ENCODE measurements at places on chromosomes 2 and 18. TPM values are rescaled to one million over a fixed set of nuclear protein-coding genes. Genes with fewer than 3 reads are reported as not detected.

GRCh38 chr18:43664487-43665008 is 387.3 kb upstream of the SYT4 start:
- no peak for DNase-seq

GRCh38 chr2:183242937-183243336 is 118.7 kb downstream of the NUP35 start:
- no peak for DNase-seq

DNA sequence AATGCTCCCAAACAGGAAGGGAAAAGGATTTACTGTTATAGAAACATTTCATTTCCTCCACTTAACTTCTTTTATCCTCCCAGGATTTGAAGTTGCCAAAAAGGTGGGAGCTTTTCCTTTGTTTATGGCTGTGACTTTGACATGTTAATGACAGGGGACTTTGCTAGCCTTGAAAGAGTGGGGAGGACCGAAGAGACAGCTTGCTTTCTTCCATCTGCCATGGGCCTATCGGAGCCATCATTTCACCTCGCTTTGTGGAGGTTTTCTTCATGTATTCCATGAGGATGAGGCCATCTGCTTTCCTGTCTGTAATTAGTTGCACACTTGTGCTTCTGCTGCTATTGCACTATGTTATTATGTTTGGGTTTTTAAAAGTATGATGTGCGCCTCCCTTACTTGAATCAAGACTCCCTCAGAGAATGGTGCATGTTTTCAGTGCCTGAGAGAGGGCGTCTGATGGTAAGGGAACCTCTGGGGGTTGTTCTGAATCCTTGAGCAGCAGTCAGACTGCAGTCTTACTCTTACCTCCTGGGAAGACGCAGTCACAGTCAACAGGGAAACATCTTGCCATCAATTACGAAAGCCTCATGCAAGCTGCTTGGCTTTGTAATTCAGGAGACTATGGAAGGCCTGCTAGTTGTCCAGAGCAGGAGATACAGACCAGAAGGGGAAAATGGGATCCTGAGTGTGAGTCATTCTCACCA is 173.3 kb upstream of the MGAT5 start:
- DNase-seq, result no peak

DNA sequence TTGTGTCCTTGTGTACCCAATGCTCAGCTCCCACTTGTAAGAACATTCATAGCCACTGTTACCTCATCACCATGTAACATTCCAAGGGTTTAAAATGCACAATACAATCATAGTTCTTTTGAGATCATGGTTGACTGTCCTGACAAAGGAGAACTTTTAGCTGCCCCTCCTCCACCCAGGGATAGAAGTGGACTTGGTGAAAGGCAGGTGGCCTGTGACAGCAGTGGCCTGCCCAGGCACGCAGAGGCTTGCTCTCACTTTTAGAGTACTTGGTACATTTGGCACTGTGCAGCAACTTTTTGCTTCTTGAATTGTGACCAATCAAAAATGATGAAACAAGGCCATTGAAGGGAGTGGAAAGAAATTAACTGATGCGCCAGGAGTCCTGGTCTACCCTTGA is 108.7 kb downstream of the ANKRD44 start:
- no peak for DNase-seq

- DNase-seq, result no peak
Measured at GRCh38 chr2:191951376-191951775, 104.5 kb upstream of the CAVIN2 start.

DNA sequence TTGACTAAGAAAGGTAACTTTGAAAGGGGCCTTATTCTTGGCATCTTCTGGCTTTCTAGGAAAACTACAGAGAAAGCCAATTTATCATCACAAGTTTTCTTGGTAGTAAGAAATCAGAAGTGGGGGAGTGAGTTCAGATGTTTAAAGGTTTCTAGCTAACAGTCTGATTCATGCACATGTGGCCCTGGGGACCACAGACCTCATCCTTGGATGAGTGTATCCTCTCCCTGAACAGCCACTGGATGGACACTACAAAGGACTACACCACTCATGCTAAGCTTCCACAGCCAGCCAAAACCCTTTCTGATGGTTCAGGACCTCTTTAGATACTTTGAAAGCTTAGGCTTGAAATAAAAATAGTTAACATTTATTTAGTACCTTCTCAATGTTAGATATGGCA is 218.3 kb upstream of the STK17B start:
- no peak for DNase-seq

- DNase-seq, result no peak
Measured at GRCh38 chr18:74434466-74434865, 22.6 kb downstream of the DIPK1C start.

GRCh38 chr2:101151859-101152271 is 683 bp upstream of the TBC1D8 start:
- no peak for DNase-seq

- no peak for DNase-seq
Measured at GRCh38 chr2:197131558-197131855, 179.1 kb downstream of the ANKRD44 start.

DNA sequence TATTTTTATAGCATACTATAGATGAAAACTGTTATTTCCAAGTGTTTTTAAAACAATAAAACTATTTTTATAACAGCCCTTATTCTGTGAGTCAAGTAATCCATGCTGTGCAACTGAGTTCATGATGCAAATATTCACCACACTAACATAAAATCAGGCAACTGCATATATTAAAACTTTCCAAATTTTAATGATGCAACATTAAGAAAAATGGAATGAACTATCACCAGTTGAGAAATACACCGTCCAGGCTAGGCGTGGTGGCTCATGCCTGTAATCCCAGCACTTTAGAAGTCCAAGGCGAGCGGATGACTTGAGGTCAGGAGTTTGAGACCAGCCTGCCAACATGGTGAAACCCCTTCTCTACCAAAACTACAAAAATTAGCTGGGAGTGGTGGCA is 114.5 kb downstream of the CDH2 start:
- no peak for DNase-seq

DNA sequence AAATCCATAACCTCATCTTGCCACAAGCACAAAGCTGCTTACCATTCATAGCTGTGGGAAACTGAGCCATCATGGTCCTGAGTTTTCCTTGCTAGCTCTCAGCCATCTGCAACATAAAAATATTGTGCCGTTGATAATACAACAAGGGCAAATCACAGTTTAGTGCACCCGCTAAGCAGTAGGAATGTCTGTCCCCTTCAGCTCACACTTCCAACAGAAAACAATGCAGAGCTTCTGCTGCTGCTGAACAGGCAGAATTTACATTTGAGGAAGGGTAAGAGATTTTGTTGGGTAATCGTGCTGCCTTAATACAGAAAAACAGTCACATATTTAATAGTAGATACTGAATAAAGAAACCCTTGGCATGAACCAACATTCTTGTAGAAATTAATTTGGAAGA is 32.3 kb downstream of the ITSN2 start:
- no peak for DNase-seq

- no peak for DNase-seq
Measured at GRCh38 chr2:144631636-144632035, 111.7 kb upstream of the ZEB2 start.

GRCh38 chr2:168858146-168858545 is 32.1 kb downstream of the SPC25 start:
- DNase-seq, result no peak

DNA sequence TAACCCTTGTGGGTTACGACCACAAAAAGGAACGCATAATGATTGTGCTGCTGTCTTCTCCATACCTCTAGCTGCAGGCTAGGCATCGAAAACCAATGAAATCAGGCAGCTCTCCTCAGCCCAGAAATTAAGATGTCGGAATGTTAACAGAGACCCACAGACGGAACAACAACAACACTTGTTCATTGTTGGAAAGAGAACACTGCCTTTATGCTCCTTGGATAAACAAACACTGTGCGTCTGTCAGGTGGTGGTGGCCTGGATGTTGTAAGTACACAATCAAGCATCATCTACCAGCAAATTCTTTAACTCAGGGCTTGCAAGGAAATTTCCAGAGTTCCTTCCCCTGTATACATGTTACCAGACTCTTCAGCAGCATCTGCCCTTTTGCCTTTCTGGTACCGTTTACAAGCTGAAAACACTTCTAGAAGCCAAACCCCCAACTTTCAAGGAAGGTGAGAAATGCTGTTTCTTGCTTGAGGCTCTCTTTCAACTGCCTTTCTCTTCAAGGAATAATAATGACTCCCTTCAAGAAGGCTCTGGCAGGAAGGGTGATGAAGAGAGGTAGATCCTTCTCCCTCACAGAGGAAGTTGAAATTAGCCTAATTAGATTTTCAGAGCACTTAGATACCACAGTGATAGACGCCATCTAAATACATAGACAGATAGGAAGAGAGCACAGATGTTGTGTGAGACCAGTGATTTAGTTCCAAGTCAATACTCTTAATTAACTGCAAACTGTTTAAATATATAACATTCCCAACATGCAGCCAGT is 332.7 kb downstream of the ZNF521 start:
- no peak for DNase-seq

DNA sequence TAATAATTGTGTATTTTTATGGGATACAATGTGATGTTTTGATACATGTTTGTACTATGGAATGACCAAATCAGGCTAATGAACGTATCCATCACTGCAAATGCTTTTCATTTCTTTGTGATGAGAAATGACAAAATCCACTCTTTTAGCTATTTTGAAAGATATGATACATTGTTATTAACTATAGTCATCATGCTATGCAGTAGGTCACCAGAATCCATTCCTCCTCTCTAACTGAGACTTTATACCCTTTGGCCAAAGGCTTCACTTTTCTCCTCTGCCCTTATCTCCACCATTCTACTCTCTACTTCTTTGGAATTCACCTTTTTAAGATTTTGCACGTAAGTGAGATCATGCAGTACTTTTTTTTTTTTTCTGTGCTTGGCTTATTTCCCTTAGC is 44.5 kb upstream of the TMEM17 start:
- DNase-seq, result no peak

DNA sequence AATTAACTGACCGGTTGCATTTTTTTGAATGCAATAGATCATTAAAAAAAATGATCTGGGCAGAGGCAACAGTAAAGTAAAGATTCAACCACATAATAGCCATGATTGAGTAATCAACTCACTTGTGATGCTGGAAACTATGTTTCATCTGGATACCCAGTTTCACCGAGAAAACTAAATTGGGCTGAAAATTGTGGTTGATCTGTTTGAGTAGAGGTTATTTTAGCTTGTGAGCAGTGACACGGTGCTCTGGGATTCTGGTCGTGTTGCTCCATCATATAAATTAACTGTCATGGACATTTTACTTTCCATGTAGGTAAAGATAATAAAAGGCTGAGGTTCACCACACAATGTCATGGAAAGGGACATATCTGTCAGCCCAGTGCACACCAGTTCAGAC is 58.7 kb downstream of the CD226 start:
- DNase-seq, result no peak

GRCh38 chr2:136246086-136246669 is 128.2 kb upstream of the CXCR4 start:
- peak; percentile 89 for DNase-seq

DNA sequence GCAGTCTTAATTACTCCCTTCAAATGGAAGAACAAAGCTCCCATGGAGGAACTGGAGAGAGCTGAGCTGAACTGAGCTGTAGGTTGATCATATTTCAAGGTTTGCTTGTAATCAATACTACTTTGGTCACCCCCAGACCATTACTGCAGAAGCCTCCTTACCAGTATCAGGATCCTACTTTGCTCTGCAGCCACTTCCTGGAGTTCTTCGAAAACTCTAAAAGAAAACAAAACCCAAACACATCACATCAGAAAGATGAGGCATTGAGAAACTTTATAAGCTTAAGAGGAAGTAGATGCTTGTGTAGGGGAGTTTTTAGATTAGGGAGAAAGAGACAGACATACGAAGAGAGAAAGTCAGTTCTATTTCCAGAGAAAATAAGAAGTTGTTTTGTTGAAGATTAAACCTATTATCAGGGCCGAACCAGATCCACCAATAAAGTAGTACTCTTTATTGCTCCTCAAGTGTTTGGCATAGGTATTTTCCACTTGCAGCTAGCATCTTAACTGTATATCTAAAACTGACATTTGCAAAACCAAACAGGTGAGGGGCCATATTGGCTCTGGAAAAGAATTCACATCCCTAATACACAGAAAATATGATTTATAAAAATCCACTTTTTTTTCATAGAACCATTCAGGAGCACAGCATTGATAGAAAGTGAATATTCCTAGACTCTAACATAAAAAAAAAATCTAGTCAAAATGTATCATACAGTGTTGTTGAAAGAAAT is 166.9 kb upstream of the KLF7 start:
- no peak for DNase-seq

- DNase-seq, result peak; percentile 55
Measured at GRCh38 chr18:13239171-13239956, 20.8 kb downstream of the LDLRAD4 start.

- DNase-seq, result peak; percentile 63
Measured at GRCh38 chr2:128664499-128664971, 345.9 kb upstream of the HS6ST1 start.

DNA sequence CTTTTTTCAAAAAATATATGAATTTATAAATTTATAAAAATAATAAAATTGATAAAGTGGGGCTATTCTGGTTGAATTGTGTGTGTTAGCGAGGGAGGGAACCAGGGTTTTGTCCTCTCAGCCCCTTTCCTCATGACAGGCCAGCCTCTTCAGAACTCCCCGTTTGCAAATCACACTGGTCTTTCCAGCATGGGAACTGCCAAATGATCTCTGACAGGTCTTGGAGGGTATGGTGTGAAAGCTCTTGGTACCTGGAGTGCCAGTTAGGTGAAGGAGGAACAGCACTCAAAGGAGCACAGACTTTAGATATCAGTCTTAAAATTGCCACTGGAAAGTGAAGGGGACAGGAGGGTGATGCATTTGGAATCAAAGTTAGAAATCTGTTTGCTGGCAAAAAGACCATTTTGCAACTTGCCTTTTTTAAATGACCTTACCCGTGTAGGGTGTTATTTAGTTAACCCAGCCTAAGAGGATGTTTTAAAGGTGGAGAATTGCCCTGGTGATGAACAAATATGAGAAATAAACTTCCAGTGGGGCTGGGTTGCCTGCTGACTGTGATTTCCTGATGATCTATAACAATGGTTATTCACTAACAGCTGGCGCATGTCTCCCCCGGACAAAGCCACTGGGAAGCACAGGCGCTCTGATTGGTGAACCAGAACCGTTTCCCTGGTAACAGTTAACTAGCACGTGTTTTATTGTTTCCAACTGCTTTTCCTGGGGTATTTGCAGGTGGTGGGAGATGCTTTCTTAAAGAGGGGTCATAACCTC is 85.3 kb upstream of the EFEMP1 start:
- DNase-seq, result no peak

The LIMS4 gene
- total RNA-seq, result 4.5 TPM

The TEX44 gene
- not detected for total RNA-seq

The YWHAQ gene
- total RNA-seq, result 299 TPM

The SERPINB3 gene
- total RNA-seq, result not detected

The MARCHF4 gene
- not detected for total RNA-seq

The SGPP2 gene
- 1.0 TPM for total RNA-seq

The BABAM2 gene
- total RNA-seq, result 63.4 TPM

The EVX2 gene
- not detected for total RNA-seq

The PROKR1 gene
- 0.08 TPM for total RNA-seq

The REG1B gene
- not detected for total RNA-seq

The HEATR5B gene
- 16.8 TPM for total RNA-seq

The AKAIN1 gene
- total RNA-seq, result not detected

The LIMS3 gene
- 6.4 TPM for total RNA-seq

The ZDBF2 gene
- 15.4 TPM for total RNA-seq
